HFFc6 (cell line): ENCODE measurements at places on chromosomes 7 and 10. TPM values are rescaled to one million over a fixed set of nuclear protein-coding genes. Genes with fewer than 3 reads are reported as not detected.

- no peak for DNase-seq
These were observed 25.8 kb downstream of the CEP41 start for GRCh38 chr7:130415006-130415405.

- DNase-seq, result peak; percentile 46
These were observed 971 bp downstream of the AEBP1 start for GRCh38 chr7:44104860-44105771.

- DNase-seq, result no peak
These were observed 494 bp upstream of the HERC4 start for GRCh38 chr10:68075550-68076004.

Gene SPACDR
- 1.1 to 1.3 TPM (median 1.1 TPM) in 3 replicates for total RNA-seq

DNA sequence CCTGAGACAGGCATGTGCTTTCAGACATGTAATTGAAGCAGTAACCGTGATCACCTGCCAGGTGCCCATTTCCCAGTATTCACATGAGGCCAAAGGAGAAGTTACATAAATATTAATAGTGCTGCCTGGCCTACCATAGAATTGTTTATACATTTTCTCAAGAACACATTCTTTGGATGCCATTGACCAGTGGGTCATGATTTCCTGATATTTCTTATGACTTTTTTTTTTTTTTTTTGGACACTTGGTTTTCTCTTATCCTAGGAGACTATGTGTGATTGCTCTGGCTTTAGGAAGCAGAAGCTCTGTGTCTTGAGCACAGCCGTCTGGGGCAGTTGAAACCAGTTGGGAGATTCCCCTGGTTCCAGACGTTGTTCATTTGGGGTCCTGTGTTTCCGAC, 143.9 kb upstream of the NPS start:
- peak; percentile 45 for DNase-seq
